MM.1S (cell line): ENCODE measurements at places on chromosomes 6 and 20.
A peak's percentile ranks its signal among the peaks of the same experiment; 100 is the strongest.

GRCh38 chr6:159172091-159172491 is 2.9 kb downstream of the FNDC1 start:
- DNase-seq, result no peak

- peak; percentile 97 for DNase-seq
Measured at GRCh38 chr20:35611482-35611881, 4.1 kb upstream of the SPAG4 start.

GRCh38 chr6:78854546-78854945 is 12.8 kb upstream of the IRAK1BP1 start:
- no peak for DNase-seq

DNA sequence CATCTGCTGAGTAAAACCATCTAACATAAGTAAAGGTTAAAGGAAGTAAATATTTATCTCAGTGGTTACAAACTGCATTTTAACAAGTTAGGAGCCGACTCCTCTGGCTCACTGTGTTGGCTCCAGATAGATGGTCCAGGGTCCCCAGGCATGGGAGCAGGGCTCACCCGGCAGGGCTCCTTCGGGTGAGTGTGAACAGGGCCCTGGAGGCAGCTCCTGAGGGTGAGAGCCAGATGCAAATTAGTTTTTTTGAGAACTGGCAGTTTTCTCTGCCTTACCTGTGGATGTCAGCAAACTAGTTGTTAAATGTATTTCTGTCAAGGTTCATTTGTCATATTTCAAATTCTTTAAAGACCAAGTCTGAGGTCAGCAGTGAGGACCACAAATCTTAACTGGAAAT is 21.5 kb downstream of the TPBG start:
- peak; percentile 11 for DNase-seq

- DNase-seq, result no peak
Measured at GRCh38 chr6:42406306-42407280, 45.1 kb downstream of the TRERF1 start.

- no peak for DNase-seq
Measured at GRCh38 chr6:70396796-70397729, 16.2 kb upstream of the FAM135A start.

- DNase-seq, result no peak
Measured at GRCh38 chr6:157139054-157139708, 184.1 kb downstream of the TMEM242 start.

- DNase-seq, result no peak
Measured at GRCh38 chr6:157155804-157156203, 167.5 kb downstream of the TMEM242 start.

DNA sequence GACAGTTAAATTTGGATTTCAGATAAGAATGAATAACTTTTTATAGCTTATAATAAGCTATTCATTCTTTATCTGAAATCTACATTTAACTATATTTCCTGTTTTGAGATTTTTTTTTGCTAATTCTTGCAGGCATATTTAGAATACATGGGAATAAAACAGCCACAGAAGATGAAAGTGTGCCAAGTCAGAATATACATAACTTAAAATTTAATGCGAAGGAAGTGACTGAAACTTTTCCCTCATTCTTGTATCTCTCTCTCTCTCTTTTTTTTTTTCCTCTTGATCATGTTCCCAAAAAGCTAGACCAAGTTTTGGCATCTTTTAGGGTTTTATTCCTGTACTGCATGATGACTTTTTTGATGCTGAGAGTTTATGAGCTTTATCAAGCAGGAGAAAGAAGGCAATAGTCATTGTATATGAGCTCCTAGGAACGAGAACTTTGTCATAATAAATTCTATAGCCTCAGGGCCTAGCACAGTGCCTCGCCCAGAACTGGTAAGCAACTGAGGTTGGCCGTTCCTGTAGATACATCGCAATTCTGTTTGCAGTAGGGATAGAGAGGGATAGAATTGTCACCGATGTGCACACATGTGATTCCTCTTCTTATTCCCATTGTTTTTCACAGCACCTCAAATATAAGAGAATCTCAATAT is 205.2 kb downstream of the MYLK4 start:
- DNase-seq, result no peak

GRCh38 chr6:138597336-138597735 is 98.0 kb upstream of the NHSL1 start:
- DNase-seq, result no peak

DNA sequence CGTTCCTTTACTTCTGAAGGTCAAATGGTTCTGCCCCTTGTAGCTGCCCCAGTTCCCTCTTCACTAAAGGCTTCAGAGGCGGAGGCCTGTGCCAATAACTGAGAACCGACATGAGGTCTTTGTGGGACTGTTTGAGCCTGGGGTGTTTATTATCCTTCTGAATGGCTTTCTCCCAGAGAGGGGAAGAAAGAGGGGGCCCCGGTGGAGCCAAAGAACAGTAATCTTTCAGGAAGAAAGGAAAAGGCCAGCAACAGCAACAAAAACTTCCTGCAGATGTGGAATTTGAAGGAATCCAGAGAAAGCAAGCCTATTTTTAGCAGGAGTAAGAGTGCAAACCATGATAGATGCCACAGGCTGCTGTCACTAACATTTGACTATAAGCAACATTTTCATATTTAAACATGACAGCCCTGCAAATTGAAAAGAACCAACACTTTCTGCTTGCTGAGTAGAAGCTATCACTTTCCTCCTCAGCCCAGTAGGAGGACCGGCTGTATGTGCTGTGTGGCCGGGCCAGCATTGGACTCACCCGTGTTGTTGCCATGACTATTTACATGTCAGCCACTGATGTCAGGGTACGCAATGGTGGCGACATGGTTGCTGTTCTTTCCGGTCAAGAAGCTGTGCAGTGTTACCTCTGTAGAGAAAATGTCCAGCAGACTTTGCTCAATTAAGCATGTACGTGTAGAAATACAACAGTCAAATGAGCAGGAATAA is 121.3 kb downstream of the SOBP start:
- no peak for DNase-seq

DNA sequence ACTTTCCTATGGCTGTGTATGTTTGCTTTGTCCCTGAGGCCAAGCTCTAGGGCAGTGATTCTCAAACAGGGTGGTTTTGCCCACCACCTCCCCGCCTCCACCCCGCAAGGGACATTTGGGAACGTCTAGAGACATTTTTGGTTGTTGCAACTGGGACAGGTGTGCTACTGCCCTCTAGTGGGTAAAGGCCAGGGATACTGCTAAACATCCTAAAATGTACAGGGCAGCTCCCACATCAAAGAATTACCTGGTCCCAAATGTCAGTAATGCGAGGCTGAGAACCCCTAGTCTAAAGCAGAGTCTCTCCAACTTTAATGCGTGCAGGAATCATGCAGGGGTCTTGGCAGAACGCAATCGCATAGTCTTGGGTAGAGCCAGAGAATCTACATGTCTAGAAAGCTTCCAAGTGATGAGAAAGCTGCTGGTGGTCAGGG is 5.1 kb downstream of the KCNS1 start:
- peak; percentile 71 for DNase-seq
